Bladder microvascular endothelial cell (primary cell): ENCODE measurements at places on chromosomes 3 and 15. TPM values are rescaled to one million over a fixed set of nuclear protein-coding genes. Genes with fewer than 3 reads are reported as not detected.

IL12A gene
- 0.76 and 0.81 TPM in 2 replicates for total RNA-seq

COMMD2 gene
- total RNA-seq, result 24.7 and 25.3 TPM in 2 replicates

TGM5 gene
- not detected in 2 replicates for total RNA-seq

UPK1B gene
- total RNA-seq, result 0.16 TPM in 1 of 2 replicates, not detected in the other

PCYT1A gene
- total RNA-seq, result 50.2 and 90.4 TPM in 2 replicates

SPINT1 gene
- total RNA-seq, result 0.32 and 1.6 TPM in 2 replicates

CHRFAM7A gene
- 1.6 and 2.1 TPM in 2 replicates for total RNA-seq

GOLGA6B gene
- not detected in 2 replicates for total RNA-seq

APOD gene
- 8.9 and 77.2 TPM in 2 replicates for total RNA-seq

ZBED2 gene
- total RNA-seq, result not detected in 2 replicates

GRK7 gene
- under 0.01 TPM in 1 of 2 replicates, not detected in the other for total RNA-seq

STX19 gene
- not detected in 2 replicates for total RNA-seq

EFCC1 gene
- 1.5 and 3.3 TPM in 2 replicates for total RNA-seq
